ENCODE measurements at places on chromosomes 7 and 10.

DNA sequence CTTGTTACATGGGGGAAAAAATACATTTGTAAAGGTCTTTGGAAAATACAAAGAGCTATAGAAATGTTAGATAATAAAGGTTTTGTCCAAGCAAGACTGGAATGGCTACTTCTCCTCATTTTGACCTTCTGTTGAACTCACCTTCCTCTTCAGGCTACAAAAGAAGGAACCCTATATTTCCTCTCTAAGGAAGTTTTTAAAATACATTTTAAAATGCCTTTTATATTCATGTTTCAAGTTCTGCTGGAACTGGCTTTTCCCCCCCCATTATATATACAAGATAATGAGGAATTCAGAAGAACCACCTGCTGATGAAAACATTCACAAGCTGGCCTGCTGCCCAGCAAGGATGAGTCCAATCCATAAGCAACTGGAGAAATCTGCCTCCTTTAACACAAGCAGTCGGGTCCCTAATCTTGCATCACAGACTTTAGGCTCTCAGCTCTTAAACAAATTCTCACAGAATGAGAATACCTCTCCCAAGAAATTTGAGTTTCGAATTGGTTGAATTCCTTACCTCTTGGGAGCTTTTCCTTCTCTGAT lies 44.6 kb downstream of the MTERF1 start:
- no peak for DNase-seq

GRCh38 chr7:147079083-147079482 lies 962.5 kb downstream of the CNTNAP2 start:
- DNase-seq: no peak

DNA sequence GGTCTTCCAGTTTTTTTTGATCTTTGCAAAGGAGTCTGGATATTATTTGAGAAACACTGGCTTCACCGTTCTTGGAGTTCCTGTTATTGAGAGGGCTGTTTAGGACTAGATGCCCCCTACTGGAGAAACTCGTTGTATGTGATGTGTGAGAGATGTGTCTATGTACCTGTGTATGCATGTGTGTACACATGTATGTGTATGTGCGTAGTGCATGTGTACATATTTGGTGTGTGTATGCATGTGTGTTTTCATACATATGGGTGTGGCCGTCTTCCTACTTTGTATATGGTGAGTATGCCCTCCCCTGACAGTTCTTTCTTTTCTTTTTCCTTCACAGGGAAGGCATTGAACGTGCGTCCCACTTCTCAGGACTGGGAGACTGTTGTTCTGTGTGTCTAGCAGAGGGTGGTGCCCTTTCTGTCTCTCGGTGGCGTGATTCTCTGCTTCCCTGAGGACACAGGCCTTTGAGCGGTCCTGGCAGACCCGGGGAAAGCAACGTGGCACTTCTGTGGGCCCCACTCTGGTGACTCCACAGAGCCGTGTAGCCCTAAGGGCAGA lies 3.0 kb upstream of the CALHM3 start:
- DNase-seq: no peak

DNA sequence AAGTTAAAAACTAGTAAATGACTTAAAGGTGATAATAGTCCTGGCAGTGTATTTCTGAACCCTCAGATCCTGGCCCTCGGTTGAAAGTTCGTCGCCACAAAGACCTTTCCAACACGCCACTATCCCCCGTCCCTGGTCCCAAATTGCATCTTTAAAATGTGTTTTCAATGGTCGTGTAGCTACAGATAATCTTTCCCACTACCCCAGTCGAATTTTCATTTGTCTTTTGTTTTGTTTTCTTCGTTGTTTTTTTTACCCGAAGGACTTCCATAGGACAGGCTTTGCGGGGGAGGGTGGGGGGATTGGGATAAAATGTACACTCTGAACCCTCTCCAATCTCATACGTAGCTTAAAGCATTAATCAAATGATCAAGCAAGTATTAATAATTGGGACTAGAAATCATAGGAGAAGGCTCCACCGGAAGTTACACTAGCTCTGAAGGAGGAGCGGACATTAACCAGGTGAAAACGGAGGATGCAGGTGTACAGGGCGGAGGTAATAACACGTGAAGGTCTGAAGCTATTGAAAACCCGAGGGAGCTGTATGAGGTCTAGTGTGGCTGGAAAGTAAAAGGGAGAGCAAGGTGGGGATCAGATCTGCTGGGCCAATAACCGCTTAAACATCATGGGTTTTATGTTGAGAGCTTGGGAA lies 32.8 kb upstream of the PHF14 start:
- DNase-seq: no peak

DNA sequence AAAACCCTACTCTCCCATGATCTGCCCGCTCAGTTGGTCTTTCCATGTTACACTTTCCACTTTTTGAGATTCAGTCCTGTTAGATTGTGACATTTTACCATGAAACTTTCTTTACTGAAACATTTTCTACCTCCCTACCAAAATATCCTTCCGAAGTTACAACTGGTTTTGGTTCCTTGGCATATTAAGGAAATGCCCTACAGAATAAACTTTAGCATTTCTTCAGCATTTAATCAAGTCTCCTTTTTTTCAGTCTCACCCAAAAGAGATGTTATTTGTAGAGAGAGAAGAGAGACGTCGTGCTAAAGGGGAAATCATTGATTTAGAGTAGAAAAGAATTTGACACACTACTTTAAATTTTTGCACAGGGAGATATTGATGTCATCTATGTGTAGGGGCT lies 9.7 kb upstream of the FEZF1 start:
- DNase-seq: no peak

DNA sequence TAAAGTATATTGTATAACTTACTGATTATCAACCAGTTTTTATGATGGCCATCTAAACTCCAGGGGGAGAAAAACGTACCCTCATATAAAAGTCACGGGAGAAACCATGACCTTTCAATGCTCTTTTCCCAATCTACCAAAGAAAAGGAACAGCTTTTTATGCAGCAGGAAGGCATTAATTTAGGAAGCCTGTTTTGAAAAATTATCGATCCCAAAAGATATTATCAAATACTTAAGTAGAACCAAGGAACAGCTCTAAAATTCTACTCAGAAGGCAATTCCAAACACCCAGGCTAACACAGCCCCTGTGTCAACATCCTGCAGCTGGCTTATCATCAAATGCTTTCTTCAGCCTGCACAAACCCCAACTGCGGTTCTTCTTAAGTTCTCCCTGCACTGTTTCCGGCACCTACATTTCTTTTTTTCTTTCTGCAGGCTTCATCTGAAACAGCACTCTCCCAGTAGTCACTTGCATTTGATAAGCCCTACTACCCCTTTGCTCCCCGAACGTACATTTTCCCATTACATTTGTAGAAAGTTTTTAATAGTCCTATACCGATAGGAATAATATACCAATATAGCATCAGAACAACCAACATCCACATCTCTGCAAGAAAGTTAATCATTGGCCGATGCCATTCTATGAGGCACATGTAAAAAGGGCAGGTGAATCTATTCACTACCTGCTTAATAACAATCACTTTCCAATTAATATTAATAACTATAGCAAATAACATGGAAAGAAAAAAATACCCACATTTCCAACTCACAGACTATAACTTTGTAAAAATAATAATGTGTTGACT lies 47.9 kb downstream of the PIP4K2A start:
- no peak for DNase-seq

- DNase-seq: no peak
Observed at GRCh38 chr10:21281765-21282484, 243.6 kb downstream of the SKIDA1 start.

DNA sequence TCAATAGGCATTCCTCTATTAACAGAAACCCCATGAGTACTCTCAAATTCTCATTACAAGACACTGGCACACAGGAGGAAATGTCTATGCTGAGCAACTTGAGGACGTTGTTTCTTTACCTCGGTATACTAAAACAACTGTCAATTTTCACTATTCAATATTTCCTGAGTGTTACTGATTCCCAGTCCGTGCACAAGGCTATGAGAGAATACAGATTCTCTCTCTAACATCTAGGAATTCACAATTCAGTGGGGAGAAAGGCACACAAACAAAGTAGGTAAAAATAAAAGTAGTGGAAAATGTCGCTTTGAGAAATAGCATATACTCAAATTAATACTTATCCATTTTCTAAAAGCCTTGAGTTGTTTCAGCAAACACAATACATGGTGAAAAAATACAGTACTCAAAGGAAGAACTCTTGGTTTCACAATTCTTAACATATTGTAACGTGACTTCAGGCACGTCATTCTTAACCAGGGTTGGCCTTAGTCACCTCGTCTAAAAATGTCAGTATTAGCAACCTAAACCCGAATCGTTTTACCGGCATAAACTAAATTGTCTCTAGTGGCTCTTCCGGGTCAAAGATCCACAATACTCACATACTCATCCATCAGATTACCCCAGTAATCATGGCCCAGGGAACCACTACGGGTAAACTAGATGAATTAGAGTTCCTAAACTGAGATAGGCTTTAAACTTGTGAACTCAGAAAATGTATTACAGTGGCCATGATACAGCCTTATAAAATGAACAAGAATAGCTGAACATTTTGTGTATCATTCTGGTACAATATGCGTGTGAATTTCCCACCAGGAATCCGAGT lies 1.5 kb downstream of the IPMK start:
- no peak for DNase-seq

DNA sequence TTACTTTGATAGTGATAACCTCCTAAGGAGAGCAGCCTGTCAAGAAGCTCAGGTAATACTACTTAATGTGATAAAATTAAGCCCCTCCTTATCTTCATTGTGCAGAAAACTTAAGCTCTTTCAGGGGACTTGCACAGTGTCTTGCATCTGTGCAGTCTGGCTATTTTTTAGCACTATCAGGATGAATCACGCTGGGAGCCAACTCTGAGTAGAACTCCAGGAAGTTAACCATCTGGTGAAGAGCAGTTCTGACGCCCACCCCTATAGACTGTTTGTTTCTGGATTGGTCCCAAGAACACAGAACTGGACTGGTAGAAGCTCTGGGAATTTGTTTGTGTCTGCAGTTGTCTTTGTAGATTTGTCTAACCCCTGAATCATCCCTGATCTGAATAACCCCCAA lies 41.9 kb downstream of the AGK start:
- no peak for DNase-seq

GRCh38 chr7:88306590-88307048 lies at the start of gene STEAP4:
Gene STEAP4 (minus strand): TSS chr7:88306894. CDS start chr7:88284269, 22,625 bp downstream.
- DNase-seq: no peak

GRCh38 chr7:22351878-22352277 lies 5.1 kb downstream of the RAPGEF5 start:
- no peak for DNase-seq

- no peak for DNase-seq
Observed at GRCh38 chr7:105295596-105296352, 92.9 kb downstream of the SRPK2 start.

GRCh38 chr7:129468087-129468486 lies 33.9 kb downstream of the STRIP2 start:
- no peak for DNase-seq

- no peak for DNase-seq
Observed at GRCh38 chr7:50341724-50342123, 37.2 kb downstream of the IKZF1 start.

- no peak for DNase-seq
Observed at GRCh38 chr7:64875258-64875657, 27.8 kb upstream of the ZNF273 start.

DNA sequence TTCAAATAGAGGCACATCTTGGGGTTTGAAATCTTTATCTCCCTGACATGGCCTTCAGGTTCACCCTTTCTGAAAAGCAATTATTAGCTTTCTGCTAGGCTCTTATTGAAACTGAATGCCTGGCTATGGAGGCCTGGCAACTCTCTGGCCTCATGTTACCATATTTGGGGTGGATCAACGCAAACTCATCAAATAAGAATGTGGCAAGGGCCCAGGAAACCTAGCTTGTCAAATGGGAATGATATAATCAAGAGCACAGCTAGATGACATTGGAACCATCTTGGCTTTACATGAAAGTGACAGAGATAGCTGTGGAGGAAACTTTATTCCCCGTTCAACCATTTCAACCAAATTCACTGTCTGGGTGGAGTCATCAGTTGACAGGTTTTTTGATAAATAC lies 202.8 kb upstream of the SMIM30 start:
- no peak for DNase-seq

DNA sequence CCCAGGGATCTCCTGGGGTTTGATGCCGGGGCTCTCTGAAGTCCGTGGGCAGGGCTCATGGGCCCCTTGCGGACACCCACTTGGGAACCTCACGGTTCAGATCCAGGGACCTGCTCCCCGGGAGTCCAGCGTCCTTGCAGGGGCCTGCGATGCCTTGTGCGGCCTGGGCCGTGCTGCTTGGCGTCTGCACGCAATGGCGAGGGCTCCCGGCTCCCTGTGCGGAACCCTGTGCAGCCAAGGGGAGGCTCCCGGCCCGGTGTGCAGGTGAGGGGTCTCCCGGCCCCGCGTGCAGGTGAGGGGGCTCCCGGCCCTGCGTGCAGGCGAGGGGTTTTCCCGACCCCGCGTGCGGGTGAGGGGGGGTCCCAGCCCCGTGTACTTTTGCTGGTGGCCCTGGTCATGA lies 146.7 kb downstream of the DNAJB6 start:
- DNase-seq: no peak

DNA sequence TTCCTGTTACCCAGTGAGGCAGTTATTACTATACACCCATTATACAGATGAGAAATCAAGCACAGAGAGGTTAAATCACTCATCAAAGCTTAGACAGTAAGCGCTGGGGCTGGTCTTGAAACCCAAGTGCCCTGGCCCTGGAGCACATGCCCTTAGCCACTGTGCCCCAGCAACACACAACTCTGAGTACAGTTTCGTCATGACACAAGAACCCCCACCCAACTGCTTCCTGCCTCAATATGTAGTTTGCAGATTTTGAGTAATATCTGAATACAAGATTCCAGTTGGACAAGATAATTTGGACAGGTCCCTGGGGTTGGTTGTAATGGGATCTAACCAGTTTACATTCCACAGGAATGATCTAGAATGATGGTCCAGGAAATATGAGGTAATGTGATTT lies 62.8 kb downstream of the SH3PXD2A start:
- DNase-seq: no peak

DNA sequence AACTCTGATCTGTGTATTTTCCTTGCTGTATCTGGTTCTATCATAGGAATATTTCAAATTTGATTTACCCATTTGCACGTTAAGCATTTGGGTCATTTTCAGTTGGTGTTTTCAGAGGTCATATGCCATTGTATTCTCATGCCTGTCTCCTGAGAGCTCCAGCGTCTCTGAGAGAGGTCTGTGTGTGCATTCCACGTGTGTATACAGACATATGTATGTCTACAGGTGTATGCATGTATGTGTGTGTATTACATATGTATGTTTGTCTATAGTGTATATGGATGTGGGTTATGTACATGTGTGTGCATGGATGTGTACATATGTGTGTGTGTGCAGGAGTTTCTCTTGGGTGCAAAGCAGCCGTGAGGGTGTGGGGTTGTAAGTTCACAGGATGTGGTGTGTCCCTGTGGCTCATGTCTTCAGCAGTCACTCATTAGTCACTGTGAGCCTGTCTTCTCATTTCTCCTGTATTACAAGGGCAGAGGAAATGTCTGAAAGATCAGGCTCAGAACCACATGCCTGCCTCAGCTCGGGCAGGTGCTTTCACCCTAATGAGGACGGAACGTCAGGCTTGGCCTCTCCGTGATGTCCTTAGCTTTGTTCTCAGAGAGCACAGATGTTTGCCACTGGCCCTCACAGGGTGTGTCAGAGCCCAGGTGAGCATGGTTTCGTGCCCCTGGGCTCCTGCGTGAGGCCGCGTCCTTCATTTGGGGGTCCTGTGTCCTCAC lies 101.6 kb downstream of the NKX6-2 start:
- DNase-seq: no peak

Data from stimulated activated CD4-positive, alpha-beta T cell treated with anti-CD3 and anti-CD28 coated beads, Interleukin-1b, Interleukin-23, amount 100 ng/mL, for 1 hour (primary cell).